ENCODE measurements at places on chromosomes 4 and X.

DNA sequence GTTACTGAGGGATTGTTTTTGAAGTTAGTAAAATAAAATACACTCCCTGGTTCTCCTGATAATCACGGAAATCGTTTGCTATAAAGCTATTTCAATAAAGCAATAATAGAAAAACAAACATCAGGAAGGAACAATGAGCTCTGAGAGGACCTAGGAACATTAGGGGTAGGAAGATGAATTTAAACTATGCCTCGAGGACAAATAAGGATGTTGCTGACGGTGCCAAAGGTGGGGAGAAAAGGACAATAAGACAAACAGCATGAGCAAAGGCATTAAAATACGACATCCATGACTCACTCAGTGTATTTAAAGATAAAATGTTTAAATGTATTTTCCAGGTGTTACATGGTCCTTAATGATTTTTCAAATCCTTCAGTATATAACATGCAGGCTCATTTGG, 110.3 kb downstream of the MTNR1A start:
- DNase-seq, result no peak

DNA sequence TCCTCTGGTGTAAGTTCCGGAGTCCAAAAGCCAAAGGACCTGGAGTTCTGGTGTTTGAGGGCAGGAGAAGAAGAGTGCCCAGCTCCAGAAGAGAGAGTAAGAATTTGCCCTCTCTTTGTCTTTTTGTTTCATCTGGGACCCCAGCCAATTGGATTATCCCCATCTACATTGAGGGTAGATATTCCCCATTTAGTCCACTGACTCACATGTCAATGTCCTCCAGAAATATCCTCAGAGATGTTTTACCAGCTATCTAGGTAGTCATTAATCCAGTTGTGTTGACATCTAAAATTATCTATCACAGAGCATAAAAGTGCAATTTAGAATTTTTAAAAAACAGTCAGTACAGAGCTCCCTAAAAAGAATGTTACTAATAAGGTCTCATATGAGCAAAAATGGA, 132.9 kb upstream of the TMEM47 start:
- no peak for DNase-seq

DNA sequence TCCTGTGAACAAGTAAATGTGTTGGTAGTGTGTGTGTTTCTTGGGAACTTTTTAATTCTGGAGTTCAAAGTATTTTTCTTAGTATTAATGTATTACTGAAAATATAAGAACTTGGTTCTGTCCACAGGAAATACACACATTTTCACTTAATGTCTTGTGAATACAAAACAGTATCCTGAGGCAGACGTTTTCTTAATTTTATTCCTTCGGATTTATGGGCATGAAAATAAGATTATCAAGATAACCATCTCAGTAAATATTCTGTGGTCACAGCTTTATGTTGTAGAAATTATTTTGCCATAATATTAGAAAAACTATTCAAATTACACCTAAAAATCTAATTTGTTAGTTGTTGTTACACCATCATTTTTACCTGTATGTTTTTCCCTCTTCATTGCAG, 29.8 kb downstream of the NFKB1 start:
- no peak for DNase-seq

- DNase-seq, result peak; percentile 21
Measured at GRCh38 chr4:3440979-3441500, 728 bp upstream of the HGFAC start.

DNA sequence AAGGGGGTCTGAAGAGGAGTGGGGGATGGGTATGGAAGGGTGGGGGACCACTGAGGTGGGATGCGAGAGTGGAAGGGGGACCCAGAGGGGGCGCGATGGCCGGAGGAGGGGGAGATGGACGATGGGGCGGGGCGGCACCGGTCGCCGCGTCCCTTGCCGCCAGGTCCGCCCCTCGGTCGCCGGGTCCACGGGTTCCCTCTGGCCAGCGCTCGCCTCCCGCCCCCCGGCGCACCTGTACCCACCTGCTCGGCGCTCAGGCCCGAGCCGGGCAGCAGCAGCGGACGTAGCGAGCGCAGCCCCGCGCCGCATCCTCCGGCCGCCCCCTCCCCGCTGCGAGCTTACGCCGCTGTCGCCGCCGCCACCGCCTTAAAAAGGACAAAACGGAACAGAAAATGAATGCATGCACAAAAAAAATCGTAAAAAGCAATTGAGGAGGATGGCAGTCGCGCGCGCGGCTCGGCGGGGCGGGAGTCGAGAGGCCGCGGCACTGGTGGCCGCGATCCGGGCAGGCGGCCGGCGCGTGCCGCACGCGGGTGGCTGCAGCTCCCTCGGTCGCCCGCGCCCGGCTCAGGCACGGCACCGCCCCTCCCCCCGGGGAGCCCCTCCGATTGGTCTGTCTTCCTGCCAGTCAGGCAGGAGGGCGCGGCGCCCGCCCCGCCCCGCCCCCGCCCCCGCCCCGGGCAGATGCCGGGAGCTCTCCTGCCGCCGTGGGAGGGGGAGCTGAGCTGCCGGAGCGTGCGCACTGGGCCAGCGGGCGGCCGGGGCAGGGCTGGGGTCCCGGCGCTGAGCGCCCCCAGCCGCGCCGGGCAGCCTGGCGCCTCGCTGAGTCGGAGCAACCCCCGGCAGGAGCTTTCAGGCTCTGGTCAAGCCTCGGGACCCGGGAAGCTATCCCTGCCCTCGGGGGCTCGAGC, at the start of gene JAKMIP1:
TSS of gene JAKMIP1 (minus strand) at position 539 of the 911 bp plus-strand sequence. CDS start 87,699 bp downstream, outside the sequence.
- peak; percentile 33 for DNase-seq

DNA sequence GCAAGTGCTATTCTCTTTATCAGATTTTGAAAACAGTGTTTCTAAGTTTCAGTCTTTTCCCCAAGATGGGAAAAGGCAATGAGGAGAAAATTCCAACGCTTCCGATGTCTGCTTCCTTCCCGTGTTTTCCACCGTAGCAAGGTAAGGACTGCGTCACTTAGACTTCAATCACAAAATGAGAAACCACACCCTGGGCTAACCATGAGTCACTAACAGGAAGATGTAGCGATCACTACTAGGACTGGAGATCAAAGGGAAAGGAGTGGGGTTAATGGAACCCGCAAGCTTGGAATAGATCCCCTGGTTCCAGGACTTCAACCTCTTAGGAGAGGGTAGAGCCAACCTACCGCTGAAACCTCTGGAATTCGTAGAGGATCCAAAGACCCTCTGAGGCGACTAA, 250.7 kb upstream of the ZFP42 start:
- no peak for DNase-seq

DNA sequence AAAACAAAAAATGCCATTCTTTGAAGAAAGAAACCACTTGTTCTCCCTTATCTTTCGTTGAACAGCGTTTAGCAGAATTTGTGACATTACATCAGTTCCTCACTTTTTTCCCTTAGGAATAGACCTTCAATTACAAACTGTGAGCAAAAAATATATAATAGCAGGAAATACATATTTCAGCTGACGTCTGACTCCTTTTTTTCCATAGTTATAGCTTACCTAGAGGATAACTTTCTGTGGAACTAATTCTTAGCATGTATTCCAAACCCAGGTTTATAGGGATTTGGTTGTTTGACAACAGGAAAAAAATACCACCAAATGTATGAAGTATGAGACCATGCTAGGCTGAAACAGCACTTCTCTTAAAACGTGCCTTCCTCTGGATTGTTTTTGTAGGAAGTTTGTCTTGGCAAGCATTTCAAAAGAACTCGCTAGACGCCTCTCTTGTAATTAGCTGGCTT, 2.0 kb upstream of the LIMCH1 start:
- DNase-seq, result no peak

GRCh38 chr4:39706741-39707511, 9.0 kb downstream of the UBE2K start:
- no peak for DNase-seq

DNA sequence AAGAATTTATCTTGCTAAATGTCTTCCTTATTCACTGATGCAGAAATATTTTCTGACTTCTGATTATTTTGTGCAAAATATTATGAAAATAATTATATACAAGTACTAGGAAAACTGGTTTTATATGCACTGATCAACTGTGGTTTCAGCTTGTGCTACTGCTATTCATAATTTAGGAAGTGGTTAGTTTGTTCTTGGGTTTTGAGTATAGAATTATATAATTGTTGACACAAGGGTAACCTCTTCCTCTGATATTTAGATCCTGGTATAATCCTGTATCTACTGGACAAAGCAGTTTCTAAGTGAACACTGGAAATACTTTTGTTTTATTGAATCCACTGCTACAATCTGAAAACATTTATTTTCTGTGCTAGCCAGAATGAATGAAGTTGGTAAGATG, 182.8 kb downstream of the PDGFC start:
- no peak for DNase-seq

DNA sequence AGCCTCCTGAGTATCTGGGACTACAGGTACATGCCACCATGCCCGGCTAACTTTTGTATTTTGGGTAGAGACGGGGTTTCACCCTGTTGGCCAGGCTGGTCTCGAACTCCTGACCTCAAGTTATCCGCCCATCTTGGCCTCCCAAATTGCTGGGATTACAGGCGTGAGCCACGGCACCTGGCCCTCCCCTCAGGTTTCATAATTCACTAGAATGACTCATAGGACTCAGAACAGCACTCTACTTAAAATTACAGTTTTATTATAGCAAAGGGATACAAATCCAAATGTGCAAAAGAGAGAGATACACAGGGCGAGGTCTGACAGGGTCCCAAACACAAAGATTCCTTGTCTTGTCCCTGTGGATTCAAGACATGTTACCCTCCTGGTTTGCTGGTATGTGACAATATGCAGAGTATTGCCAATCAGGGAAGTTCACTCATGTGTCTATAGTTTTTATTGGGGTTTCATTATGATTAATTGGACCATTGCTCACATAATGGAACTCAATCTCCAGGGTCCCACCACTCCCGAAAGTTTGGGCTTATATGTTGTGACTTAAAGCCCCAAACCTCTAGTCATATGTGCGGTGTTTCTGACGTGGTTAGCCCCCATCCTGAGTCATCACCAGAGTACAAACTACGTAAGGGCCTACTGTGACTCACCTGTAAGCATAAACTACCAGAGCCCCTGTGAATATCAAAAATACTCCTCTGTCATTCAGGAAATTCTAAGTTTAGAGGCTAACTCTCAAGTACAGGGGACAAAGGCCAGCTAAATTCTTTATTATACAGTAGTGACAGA, 5.2 kb downstream of the YIPF6 start:
- DNase-seq, result peak; percentile 92

DNA sequence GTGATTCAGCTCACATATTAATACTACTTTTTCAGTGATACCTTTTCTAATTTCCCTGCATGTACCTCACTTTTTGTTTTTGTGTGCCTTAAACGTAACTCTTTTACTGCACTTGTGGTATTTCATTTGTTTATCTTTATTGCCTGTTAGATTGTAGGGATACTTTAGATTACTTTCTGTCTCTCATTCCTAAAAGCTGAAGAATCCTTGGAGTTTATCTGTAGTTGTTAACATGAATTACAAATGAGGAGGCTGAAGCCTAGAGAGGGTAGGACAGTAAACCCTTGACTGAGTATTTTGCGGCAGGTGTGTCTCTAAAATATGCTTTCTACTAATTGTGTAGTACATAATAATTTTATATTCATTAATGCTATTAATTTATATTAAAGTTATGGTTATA, 34.9 kb downstream of the BMP2K start:
- DNase-seq, result no peak

DNA sequence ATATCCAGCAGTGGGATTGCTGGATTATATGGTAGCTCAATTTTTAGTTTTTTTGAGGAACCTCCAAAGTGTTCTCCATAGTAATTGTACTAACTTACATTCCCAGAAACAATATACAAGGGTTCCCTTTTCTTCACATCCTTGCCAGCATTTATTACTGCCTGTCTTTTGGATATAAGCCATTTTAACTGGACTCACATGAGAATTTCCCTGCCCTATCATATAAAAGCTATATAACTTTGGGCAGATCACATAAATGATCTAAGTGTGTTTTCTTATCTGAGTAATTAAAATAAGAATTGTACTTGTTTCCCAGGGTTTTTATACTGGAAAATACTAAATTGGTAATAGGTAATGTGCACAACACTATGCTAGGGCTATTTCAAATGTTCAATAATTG, 25.4 kb downstream of the APOOL start:
- no peak for DNase-seq

- no peak for DNase-seq
Measured at GRCh38 chrX:107750861-107751445, 24.6 kb downstream of the TSC22D3 start.

GRCh38 chr4:10629394-10629793, 55.2 kb downstream of the CLNK start:
- no peak for DNase-seq

- DNase-seq, result no peak
Measured at GRCh38 chrX:42079968-42080367, 156.6 kb upstream of the CASK start.

GRCh38 chr4:38166768-38167167, 206.6 kb downstream of the PTTG2 start:
- no peak for DNase-seq

- peak; percentile 44 for DNase-seq
Measured at GRCh38 chr4:73068491-73069337, 802 bp downstream of the COX18 start.

DNA sequence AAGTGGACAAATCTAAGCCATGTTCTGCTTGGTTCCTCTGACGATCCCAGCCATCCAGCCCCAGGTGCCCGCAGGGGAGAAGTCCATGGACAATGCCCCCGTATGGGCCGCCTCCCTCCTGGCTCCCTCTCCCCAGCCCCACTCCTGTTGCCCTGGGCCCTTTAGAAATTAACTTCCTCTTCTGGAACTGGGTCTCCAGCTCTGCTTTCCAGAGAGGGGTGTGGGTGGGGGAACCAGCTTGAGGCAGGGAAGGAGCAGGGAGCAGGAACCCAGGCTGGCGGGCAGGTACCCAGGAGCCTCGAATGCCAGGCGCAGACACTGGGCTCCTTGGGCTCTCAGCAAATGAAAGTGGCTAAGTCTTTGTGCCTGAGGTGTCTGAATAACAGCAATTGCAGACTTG, 12.7 kb upstream of the ABLIM2 start:
- DNase-seq, result no peak

GRCh38 chr4:126777649-126778048, 855.1 kb upstream of the INTU start:
- DNase-seq, result peak; percentile 92

DNA sequence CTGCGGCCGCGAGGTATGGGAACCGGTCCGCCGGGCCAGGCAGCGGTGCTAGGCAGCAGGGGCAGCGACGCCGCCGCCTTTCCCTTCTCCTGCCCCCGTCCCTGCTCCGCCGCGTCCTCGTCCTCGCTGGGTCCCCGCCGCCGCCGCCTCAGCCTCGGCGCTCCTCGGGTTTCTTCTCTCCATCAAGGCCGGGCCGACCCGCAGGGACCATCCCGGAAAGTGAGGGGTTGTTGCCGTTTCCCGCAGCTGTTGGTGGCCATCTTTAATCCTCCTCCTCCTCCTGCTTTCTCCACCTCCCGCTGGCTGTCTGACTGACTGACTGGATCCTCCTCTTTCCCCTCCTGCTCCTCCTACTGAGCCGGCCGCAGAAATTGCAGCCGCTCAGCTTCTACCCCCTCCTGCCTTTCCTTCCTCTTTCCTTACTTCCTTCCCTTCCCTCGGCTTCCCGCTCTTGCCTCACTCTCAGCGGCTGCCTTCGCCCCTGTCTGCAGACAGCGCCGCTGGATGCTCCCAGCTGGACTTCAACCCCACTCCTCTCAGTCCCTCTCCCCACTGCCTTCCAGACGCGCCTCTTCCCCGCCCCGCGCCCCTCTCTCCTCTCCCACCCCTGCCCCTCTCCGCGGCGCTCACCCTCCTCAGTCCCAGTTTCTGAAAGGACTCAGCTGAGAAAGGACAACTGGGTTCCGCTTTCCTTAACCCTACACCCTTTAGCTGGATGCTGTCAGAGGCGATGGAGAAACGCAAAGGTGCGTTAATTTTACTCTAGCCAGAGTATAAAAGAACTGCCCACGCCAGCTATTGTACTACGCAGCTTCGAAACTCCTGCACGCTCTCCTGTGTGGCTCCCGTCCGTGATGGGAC, at the start of gene WDFY3:
TSS of gene WDFY3 (minus strand) at position 309 of the 861 bp plus-strand sequence. CDS start 106,099 bp downstream, outside the sequence.
- DNase-seq, result peak; percentile 91

- DNase-seq, result no peak
Measured at GRCh38 chr4:133598779-133599178, 449.7 kb downstream of the PCDH10 start.

Measured in fibroblast of mammary gland (primary cell).